ENCODE measurements at places on chromosomes 7 and 10.

GRCh38 chr7:27167916-27168264 is 2.6 kb upstream of the HOXA9 start:
- no peak for DNase-seq

DNA sequence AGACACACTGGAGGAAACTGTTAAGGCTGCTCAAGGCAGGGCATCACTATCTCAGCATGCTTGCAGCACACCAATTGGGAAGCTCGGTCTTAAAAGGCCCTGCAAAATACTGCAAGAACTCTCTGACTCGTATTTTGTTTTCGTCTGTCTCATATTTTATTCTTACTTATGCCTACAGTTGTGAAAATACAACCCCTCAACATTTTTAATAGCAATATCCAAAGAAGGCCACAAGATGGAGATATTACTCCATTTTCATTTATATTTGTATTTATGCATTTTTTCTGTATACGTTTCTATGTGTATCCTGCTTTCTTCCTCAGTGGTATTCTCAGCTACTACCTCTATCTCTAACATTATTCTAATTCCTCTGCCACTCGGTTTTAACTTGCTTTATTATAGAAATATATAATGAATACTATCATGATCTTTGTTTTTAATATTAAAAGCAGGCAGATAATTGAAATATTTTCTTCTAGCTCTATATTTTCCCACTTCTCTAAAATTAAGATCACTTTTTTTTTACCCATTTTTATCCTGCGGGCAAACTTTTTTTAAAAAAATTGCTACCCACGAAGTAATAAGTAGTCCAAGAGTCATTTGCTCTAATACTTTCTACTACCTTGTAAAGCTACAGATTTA is 10.0 kb downstream of the DNAJC1 start:
- no peak for DNase-seq

- no peak for DNase-seq
Observed at GRCh38 chr10:52280051-52280450, 34.0 kb upstream of the DKK1 start.

DNA sequence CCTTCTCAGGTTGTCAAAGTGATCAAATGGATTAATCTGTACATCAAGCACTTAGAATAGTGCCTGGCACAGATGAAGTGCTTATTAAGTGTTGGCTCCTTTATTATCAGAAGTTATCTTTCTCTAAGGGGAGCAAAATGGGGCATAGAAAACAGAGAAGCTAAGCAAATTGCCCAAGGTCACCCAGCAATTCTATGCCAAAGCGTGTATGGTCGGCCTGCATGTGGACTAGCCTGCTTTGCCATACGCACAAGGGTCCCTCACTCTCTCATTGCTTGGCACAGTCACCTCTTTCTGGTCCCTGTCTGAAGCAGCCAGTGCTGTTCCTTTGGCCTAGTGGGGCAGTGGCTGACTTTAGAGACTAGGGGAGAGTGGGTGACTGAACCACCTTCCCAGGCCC is 45.3 kb downstream of the CDH23 start:
- DNase-seq: no peak

DNA sequence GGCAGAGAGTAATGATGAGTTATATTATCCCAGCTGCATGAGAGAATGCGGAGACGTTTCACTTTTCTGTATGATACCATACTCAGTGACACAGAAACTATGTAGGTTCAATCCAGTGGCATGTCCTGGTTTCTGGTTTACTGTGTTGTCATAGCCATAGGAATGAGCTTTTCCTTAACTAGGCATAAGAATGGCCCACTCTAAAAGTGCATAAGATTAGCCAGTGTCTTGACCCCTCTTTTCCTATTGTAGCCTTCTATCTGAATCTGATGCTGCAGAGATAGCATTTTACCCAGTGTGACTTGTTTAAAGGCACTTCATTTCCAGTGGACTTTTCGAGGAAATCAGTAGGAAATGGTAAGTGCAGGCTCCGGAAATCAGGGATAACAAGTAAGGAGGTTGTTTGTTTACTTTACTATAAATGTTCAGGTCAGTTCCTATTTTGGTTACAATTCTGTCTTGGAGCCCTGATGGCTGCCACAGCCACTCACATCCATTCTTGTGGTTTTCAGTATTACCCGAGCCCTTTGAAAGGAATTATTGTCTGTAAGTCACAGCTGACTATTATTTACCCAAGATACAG is 70.5 kb downstream of the SEMA3A start:
- DNase-seq: no peak

- DNase-seq: no peak
Observed at GRCh38 chr7:16616542-16616941, 29.0 kb downstream of the ANKMY2 start.

DNA sequence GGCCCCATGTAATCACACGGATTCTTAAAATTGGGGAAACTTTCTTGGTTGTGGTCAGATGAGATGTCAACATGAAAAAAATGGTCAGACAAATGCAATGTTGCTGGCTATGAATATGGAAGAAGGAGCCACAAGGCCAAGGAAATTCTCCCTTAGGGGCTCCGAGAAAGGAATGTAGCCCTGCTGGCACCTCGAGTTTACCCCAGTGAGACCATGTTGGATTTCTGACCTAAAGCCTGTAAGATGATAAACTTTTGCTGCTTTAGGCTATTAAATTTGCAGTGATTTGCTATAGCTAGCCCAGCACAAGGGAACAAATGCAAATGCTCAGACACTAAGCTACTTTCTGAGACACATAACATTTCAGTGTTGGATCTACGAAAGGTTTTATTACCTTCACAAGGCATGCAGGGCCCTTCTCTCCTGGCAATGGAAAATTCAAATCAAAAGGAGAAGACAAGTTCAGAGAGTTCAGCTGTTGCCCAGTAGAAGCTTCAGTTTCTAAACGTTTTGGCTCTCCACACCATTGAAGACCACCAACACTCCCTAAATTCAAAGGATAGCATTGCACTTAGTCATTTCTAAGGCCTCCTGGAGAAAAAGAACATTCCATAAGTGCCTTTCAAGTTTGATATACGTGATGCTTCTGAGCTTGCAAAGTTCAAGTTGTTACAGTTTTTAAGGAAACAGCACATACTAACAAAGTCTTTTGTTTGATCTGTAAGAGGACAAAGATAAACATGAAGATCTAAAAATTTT is 23.4 kb downstream of the MCMBP start:
- no peak for DNase-seq

GRCh38 chr7:104486931-104487330 is 158.5 kb downstream of the LHFPL3 start:
- DNase-seq: no peak

DNA sequence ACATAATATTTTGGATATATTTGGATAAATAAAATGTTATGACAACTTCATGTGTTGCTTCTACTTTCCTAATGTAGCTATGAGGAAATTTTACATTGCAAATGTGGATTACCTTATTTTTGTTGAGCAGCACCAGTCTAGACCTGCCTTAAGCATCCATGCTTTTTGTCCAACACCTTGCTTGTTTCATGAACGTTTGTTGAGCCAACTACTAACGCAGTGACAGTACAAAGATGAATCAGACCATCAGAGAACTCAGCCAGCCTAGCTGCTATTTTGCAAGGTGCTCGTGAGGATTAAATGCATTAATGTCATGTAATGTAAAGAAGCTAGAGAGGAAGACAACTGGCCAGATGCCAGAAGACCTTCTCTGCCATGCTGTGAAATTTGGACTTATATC is 1.1 kb upstream of the ZC3HAV1L start:
- no peak for DNase-seq

DNA sequence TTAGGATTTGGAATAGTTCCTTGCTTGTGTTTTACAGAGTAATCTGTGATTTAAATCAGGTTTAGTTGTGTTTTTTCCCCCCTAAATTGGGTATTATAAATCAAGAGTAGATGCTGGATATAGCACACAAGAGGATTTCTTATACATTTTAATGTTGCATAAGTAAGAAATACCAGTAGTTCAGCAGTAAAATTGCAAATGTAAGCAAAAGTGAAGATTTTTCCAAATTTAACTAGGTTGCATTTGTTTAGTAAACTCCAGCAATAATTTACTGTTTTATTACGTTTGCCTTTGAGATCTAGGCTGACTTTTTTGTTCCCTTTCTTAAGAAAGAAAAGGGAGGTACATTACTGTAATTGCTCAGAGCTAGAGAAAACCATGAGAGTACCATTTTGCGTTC is 207.3 kb downstream of the LRMDA start:
- no peak for DNase-seq

GRCh38 chr10:120477743-120478141 is 20.7 kb downstream of the PLPP4 start:
- DNase-seq: no peak

DNA sequence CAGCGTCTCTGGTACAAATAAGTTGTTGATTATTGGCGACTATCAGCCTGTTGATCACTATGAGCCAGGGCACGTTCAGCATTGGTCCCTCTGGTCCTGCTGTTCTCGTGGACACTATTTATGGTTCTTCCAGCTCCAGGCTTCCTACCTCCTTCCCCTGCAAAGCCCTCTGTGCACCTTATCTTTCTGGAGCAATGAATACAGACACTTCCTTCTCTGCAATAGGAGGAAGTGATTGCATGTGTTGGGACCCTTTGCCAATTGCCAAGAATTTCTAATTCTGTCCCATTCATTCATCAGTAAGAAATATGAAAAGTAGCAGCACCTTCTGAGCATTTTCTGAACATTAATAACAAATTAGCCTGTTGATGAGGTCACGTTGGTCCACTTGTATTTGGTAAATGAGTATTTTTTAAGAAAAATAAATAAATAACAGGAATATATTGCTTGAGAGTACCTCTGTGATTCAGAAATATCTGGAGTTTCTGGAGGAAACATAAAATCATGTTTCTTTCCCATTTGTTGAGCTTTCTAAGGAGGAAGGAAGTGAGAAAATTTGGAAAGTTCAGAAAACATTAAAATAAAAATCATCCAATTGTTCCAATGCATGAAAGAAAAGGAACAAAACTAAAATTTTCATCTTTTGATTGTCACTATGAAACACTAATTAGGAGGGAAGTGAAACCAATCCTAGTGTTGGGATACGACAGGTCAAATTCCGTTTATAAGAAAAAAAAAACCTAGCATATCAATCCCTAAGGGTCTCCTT is 259.1 kb upstream of the KLF6 start:
- no peak for DNase-seq

DNA sequence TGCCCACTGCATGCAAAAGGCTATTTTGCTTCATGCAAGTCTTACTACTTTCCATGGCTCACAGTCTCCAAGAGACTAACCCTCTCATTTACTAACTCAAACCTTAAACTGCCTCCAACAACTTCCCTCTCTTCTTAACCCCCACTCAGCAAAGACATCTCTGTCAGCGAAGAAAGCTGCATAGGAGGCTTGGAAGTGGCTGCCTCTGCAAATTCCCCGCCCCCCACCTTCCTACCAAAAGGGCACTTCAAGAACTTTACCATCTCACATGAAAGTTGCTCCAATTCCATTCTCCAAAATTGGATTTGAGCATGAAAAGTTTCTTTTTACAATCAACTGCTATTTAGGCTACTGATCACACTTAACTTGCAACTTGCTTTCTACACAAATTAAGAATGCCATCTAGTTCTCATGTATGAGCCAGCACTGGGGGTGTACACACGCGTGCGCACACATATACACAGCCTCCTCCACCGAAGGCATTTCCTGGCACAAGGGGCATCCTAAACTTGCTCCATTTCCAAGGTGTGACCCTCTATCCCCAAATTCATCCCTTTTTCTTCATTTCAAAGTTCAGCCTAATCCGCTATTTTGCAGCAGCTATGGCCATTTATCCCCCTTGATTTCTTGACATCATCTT is 1.8 kb downstream of the CCDC6 start:
- no peak for DNase-seq

DNA sequence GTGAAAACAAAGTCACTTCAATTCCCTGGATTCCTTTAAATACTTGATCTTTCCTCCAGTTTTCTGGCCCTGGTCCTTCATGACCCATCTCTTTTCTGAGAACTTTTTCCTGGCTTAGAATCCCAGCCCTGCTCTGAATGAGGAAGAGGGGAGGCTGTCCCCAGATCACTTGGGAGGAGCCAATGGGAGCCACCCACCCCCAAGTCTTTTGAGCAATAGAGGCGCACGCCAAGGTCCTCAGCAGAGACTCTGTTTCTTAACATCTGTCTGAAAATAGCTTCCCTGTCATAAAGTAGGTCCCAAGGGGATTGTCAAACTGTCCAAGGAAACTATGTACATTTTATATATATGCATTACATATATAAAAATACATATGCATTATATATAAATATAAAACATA is 126.8 kb downstream of the ADRA2A start:
- no peak for DNase-seq

DNA sequence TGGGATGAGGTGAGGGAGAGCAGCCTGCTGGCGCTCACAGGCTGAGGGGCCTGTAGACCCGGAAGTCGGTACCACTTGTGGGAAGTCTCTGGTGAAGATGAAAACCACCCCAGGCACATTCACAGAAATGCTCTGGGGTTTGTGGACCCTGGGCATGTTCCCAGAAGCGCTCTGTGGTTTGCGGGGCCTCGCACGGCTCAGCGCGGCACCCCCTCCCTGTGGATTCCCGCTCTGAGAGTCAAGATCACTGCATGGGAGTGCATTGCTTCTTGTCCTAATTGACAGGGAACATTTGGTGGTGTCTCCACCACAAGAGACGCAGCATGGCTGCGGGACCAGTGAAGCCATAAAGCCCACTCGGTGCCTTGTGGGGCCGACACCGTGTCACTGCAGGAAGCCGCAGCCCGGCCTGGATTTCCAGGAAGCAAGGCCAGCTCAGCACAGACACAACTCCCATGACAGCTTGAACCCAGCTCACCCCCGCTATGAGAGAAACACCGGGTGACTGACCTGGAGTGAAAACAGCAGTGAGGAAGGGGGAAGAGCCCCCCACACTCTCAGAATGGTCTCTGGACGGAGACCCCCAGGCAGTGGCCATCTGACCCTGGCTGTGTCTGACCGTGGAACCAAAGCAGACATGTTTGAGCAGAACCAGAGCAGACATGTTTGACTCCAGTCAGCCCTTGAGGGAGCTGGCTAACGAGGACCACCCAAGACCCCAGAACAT is 157.2 kb downstream of the PTPRN2 start:
- no peak for DNase-seq

DNA sequence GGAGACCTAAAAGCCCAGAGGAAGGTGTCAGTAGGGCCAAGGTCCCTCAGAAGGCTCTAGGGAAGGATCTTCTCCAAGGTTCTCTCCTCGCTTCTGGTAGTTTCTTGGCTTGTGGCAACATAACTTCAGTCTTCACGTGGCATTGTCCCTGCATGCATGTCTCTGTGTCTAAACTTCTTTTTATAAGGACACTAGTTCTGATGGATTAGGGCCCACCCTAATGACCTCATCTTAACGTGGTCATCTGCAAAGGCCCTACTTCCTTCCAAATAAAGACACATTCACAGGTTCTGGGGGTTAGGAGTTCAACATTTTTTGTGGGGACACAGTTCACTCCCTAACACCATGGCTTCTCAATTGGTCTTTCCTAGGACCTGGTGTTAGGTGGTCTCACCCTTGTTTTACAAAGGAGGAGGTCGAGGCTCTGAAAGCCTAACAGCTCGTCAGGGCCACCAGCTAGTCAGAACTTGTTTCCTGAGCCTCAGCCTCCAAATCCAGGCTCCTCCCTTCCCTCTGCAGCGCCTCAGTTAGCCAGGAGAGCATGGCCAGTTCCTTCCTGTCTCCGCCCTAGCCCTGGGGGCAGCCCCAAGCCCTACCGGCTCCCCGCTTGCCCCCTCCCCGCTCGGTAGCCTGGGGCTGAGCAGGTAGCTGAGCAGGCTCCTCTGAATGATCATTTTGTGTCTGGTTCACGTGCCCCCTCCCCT is 109.7 kb upstream of the PPIF start:
- DNase-seq: no peak

All from activated naive CD4-positive, alpha-beta T cell treated with Interleukin-2 at 50 U/mL for 16 hours (primary cell).